ENCODE measurements at places on chromosomes 1 and 21.

- no peak for DNase-seq
Observed at GRCh38 chr1:53315046-53315445, 12.8 kb downstream of the LRP8 start.

- no peak for DNase-seq
Observed at GRCh38 chr21:35254006-35254764, 205.1 kb upstream of the RUNX1 start.

- no peak for DNase-seq
Observed at GRCh38 chr1:107139833-107140702, 771 bp upstream of the NTNG1 start.

DNA sequence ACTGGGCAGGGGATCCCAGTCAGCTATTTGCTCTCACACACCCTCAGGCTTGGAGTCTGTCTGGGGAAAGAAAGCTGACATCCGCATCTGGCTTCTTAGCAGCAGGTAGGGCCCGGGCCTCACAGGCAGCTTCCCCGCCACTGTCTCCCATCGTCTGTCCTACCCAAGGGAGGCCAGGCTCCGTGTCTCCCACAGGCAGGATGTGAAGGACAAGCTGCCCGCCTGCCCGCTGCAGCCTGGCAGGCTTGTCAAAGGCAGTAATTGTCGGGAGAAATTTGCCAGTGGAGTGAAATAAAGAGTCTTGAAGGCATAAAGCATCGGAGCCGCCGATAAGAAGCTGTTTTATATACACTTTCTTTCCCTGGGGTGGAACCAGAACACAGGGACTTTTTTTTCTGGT lies 44.0 kb upstream of the DISP3 start:
- DNase-seq: no peak

- no peak for DNase-seq
Observed at GRCh38 chr1:110119843-110120242, 7.6 kb downstream of the UBL4B start.

GRCh38 chr1:147238053-147238902 lies 4.2 kb upstream of the CHD1L start:
- DNase-seq: no peak

DNA sequence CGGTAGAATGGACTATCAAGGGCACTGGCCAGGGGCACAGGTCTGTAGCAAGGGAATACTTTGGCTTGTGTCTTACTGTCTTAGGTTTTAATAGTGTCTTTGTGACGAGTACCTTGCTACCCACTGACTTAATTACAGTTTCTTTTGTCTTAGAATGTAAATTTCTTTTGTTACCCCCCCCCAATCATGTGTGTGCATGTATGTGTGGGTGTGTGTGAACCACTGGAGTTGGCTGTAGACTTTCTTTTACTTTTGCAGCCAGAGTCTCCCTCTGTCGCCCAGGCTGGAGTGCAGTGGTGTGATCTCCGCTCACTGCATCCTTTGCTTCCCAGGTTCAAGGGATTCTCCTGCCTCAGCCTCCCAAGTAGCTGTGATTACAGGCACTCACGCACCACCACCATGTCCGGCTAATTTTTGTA lies 61.8 kb upstream of the CLDN14 start:
- no peak for DNase-seq

GRCh38 chr1:27522432-27523336 lies 32.7 kb upstream of the WASF2 start:
- DNase-seq: no peak

DNA sequence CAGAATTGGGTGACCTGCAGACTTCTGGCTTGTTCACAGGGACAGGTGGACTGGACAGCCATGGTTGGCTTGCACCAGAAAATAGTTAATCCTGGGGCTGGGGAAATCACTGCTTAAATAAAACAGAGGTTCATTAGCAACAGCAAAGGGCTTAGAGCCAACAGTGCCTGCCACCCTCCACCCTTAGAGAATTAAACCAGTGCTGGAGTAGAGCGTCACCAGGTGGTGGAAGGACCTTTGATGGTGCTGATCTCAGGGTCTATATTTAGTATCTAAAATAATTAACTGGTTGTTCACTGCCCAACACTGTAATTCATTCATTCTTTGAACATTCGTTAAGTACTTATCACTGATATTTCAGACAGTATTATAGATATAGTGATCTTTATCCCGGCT lies 34.7 kb upstream of the PDE9A start:
- no peak for DNase-seq

DNA sequence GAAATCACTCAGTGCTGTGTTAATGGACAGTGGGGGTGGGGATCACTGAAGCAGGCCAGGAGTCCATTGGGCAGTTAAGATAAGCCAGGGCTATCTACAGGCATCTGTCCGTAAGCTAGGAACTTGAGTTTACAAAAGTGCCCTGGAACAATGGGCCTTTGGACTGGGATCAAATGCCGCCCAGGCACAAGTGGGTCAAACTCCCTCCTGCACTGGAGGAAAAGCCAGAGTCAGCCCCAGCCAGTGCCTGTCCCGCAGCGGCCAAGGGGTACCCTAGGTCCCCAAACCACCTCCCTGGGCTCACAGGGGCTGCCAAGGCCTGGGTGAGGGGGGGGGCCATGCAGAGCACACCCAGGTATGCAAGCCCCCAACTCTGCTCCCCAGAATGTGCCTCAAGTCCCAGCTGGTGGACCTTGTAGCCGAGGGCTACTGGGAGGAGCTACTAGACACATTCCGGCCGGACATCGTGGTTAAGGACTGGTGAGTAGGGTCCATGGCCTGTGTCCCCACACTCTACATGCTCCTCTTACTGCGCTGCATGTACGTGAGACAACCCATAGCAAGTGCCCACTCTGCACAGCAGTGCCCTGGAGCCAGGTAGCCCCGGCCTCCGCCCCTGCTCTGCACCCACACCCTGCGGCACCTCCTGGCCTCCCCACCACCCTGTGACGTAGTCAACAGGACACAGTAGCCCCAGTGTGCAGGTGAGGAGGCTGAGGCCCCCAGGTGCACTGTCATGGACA lies 7.7 kb downstream of the FBXO6 start:
- DNase-seq: no peak

DNA sequence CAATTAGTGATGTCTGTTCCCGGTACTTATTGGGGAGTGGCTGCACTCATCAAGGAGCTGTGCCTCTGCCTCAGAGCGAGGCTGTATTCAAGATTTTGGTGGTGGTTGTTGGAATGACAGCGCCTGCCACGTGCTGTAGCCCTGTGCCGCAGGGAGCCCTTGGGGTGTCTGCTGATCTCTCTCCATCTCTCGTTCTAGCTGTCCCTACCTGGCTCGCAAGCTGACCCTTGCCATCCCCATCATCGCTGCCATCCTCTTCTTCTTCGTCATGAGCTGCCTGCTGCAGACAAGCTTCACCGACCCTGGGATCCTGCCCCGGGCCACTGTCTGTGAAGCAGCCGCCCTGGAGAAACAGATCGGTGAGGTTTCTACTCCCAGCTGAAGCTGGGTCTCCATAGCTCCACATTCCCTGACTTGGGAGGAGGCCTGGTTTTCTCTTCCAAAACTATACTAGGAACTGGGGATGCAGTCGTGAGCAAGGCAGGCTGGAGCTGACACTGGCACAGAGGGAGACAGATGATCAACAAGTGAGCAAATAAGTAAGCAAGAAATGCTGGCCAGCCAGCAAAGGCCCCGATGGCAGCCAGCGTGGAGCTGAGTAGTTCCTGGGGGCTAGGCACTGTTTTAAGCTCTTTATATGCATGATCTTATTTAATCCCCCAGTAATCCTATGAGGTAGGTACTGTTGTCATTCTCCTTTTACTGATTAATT lies 5.9 kb downstream of the ZDHHC18 start:
- DNase-seq: no peak

DNA sequence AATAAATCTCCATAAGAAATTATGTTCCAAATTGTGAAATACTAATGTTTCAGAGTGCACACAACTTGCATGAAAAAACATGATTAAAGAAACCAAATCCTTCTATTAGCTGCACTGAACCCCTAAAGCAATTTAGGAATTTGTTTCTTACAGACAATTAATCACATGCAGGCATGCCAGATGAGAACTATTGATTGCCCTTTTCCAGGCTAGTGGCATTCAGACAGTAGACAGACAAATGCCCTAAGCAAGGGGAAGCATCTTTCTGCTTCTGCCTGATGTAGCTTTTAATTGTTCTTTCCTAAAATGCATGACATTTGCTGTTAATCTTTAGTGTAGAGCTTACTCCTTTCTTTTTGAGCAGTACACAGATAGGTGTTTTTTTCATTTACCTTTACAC lies 229.5 kb downstream of the DPYD start:
- no peak for DNase-seq

DNA sequence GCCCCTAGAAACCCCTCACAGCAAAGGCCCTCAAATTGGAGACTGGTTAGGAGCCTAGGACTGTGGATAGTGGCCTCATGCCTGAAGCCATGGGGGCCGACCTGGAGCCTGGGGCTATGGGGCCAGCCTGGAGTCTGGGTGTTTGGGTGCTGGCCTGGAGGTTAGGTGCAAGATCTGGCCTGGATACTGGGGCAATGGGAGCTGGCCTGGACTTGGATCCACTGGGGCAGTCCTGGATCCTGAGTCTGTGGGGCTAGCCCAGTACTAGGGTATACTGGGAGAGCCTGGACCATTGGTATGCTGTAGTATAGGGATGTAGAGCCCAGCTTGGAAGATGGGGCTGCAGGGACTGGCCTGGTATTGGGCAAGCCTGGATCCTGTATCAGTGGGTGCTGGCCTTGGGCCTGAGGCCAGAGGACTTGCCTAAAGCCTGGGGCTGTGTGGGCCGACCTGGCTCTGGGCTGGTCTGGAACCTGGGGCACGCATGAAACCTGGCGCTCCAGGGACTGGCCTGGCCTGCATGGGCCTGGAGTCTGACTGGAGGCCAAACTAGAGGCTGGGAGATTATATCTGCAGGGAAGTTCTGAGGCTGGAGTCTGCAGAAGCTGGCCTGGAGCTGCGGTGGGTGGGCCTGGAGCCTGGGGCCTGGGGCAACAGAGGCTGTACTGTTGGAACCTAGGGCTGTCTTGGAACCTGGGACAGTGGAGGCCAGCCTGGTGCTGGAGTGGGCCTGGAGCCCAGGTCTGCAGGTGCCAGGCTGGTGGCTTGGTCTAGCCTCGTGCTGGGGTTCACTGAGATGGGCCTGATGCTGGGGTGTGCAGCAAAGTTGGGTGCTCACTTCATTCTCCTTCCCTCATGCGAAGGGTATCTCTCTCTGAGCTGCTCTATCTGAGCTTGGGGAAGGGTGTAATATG lies 12.6 kb upstream of the DENND1B start:
- DNase-seq: no peak

DNA sequence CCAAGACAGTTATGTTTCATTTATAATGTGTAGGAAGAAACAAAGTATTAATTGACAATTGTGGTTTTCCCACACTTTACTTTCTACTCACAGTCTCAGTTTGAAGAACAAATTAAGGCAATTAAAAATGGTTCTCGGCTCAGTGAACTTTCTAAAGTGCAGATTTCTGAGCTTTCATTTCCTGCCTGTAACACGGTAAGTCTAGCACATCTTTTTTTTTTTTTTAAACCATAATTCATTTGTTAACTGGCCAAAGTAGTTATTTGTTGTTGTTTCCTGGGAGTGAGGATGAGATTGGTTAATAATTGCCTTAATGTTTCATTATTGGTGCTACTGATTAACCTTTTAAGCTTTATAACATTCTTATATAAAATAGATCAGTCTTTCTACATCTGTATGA lies 75.1 kb downstream of the VPS26C start:
- no peak for DNase-seq

DNA sequence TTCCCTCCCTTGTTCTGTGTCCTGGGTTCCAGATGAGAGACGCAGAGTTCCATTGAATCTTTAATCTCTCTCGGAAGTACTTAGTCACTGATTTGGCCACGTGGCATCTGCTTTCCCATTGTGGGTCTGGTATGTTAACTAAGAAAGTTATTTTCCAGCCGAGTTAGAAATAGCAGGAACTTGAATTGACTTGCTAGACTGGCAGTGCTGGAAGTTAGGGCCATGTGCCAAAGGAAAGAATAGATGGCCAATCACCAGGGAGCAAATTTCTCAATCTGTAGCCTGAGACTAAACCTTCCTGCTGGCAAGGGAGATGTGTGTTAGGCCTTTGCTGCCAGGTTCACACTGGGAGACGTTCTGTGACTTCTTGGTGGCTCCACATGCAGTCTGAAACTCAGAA lies 24.2 kb upstream of the SLFNL1 start:
- DNase-seq: no peak

DNA sequence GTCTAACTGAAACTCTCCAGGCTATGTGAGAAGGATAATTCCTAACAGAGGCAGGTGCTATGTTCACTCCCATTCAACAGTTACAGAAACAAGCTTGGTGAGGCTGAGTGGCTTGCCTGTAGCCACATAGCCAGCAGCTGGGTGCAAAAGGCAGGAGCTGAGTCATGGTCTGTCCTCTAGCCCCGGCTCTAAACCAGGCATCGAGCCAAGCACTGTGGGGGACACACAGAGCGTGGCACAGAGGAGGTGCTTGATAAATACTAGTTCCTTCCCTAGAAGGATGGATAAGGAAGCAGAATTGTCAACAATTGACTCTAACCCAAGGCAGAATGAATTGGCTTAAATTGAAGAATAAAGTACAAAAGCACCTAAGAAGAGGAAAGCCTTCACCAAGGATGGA lies 10.4 kb upstream of the KCNA2 start:
- DNase-seq: no peak

GRCh38 chr1:38625939-38626338 lies 233.6 kb downstream of the RRAGC start:
- no peak for DNase-seq

- no peak for DNase-seq
Observed at GRCh38 chr1:29574871-29575270, 338.5 kb downstream of the PTPRU start.

GRCh38 chr1:93619507-93620171 lies 62.0 kb downstream of the BCAR3 start:
- DNase-seq: no peak

DNA sequence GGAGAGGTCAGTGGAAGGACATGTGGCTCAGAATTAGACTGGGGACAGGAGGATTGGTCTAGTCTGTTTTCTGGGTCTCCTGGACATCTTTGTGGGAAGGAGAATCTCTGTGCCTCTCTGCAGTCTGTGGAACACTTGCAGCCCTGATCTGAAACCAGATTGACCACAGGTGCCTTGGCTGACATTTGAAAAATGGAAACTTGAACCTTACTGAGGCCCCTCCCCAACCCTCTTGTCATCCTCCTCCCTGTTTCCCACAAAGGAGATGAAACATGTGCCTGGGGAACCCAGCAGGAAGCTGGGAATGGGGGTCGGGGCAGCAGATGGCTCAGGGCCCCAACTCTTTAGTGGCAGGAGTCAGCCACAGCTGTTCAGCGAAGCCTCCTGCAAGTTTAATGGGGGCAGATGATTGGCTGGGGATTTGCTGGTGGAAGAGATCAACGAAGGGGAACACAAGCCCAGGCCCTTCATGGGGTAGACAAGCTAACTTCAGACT lies 18.1 kb downstream of the VASH2 start:
- no peak for DNase-seq

DNA sequence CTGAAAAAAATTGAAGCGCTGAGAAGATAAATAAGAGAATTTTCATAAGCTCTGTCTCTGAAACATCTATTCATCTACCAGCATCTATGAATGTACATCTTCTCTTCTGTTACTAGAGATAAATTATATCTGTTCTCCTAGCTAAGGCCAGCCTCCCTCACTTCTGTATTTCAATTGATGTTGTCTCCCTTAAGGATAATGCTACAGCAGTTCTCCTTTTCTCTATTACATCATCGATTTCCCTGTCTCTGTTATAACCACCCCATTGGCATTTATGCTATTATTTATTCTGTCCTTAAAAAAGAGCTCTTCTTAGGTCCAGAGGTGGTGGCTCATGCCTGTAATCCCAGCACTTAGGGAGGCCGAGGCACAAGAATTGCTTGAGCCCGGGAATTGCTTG lies 42.9 kb upstream of the TMCO2 start:
- DNase-seq: no peak

- DNase-seq: no peak
Observed at GRCh38 chr1:103859721-103860120, 110.0 kb downstream of the AMY1C start.

GRCh38 chr1:30291526-30291925 lies 431.9 kb downstream of the MATN1 start:
- no peak for DNase-seq

All from stimulated activated CD8-positive, alpha-beta memory T cell treated with anti-CD3 and anti-CD28 coated beads, Interleukin-12 subunit alpha, Interleukin-12 subunit beta, amount 100 ng/mL, for 1 hour (primary cell).